ENCODE measurements at places on chromosomes 1 and 21. TPM values are rescaled to one million over a fixed set of nuclear protein-coding genes. Genes with fewer than 3 reads are reported as not detected.

DNA sequence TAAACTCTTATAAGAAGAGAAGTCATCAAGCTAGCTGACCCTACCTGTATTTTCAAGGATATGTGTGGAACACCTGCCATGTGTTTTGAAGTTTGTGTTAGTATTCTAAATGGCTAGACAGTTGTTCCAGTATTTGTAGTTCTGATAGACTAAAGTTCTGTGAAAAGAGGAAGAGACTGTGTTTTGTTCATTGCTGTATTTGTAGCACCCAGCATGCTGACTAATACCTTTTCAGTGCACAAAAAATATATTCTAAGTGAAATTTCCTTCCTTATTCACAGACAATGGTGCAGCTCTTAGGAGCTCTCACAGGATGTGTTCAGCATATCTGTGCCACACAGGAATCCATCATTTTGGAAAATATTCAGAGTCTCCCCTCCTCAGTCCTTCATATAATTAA lies 8.2 kb upstream of the METTL18 start:
- no peak for DNase-seq

- DNase-seq: no peak
Observed at GRCh38 chr21:32140151-32140550, 138.7 kb downstream of the MIS18A start.

GRCh38 chr1:234467821-234468220 lies 11.2 kb downstream of the TARBP1 start:
- DNase-seq: no peak

Gene CCSAP
- 10.9 TPM for total RNA-seq

Data from HCT116 (cell line).